Stimulated activated CD4-positive, alpha-beta T cell treated with anti-CD3 and anti-CD28 coated beads, Interleukin-12 subunit alpha, Interleukin-12 subunit beta, amount 100 ng/mL, for 4 hours (primary cell): ENCODE measurements at places on chromosomes 1 and 21.

- no peak for DNase-seq
Observed at GRCh38 chr1:53688381-53689102, 50.4 kb downstream of the GLIS1 start.

GRCh38 chr1:184970691-184971161, 3.6 kb downstream of the NIBAN1 start:
- DNase-seq: no peak

DNA sequence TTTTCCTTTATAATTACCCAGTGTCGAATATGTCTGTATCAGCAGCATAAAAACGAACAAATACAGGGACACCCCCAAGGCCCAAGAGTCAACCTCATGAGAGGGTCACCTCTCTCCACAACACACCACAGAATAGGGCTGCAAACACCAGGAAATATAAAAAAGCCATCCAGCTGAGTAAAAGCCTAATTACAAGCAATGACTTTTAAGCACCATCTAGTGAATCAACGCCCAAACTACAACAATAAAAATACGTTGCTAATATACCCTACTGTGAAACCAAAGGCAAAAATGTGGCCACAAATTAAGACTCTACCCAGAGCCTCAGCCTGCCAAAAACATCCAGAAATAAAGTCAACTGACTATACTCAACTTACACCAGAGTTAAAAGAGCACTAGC, 817.9 kb upstream of the NEGR1 start:
- no peak for DNase-seq

- no peak for DNase-seq
Observed at GRCh38 chr1:98947071-98947470, 57.6 kb downstream of the PLPPR5 start.

DNA sequence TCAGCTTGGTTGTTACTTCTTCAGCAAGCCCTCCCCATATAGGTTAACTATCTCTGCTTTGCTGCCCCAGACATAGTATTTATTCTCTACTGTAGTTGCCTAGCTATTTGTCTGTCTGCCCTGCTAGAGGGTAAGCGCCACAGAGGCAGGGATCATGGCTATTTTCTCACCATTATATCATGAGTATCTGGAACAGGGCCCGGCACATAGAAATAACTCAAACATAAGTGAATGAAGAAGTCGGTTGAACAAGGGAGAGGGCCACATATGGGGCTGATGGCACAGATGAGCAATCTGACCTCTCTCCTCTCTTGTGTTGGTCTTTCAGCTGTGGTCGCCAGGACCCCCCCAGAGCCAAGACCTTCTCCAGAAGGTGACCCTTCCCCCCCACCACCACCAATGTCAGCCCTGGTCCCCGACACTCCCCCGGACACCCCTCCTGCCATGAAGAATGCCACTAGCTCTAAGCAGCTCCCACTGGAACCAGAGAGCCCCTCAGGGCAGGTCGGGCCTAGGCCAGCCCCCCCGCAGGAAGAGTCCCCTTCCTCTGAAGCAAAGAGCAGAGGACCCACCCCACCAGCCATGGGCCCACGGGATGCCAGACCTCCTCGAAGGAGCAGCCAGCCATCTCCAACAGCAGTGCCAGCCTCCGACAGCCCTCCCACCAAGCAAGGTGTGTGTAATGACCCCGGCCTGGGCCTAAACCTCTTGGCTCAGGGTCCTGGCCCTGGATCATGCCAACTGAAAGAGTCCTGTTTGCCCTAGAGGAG, 14.9 kb downstream of the MAP7D1 start:
- no peak for DNase-seq

DNA sequence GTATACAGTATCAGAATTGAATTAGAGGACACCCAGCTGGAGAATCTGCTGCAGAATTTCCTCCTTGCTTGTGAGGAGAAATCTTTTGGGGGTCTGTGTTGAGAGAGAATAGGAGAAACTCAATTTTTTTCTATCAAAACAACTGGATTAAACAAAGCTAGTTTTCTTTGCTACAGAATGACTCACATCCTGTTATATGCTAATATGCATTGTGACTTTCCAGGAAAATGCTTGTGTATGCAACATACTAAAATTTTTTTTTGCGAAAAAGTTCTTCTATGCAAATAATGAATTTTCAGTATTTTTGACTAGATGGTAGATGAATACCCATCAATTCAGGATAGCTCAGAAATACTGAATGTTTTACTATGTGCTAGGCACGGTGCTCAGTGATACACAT, 2.2 kb downstream of the VAMP4 start:
- DNase-seq: no peak

DNA sequence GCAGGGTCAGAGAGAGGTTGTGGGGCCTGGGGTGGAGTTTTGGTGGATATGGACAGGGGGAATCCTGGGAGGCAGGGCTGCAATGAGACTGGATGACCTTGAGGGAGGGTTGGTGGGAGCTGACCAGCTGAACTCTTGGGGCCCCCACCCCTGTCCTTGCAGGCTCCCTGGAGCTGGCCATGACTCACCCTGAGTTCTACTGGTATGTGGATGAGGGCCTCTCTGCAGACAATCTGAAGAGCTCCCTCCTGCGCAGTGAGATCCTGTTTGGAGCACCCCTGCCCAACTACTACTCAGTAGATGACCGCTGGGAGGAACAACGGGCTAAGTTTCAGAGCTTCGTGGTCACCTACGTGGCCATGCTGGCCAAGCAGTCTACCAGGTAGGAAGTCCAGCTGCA, 23.6 kb downstream of the DISP3 start:
- DNase-seq: no peak

- no peak for DNase-seq
Observed at GRCh38 chr1:168386492-168386891, 105.8 kb downstream of the TBX19 start.

GRCh38 chr1:30324251-30325084, 398.9 kb downstream of the MATN1 start:
- DNase-seq: no peak

DNA sequence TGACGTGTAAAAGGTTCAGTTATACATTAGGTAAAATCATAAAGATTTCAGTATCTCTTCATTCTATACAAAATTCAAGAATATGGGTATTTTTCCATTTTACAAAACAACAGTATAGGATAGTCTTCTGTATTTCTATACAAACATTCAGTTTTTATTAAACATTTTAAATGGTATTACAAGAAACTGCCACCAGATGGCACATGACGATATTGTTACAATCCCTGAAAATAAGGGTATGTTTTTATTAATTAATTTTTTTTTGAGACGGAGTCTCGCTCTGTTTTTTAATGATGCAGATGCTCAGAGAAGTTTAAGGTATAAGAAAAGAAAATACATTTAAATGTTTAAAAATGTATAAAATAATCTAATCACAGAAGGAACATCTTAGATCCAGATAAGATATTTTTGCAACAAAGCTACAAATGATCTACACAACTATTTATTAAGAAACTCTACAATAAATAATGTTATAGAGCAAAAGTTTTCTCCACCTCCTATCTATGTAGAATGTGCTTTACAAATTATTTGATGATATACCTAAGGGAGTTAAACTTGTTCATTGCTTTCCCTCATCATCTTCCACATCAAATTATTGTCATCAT, 23.5 kb upstream of the RSBN1 start:
- no peak for DNase-seq

GRCh38 chr1:24503059-24503751, 569 bp downstream of the RCAN3 start:
- no peak for DNase-seq

DNA sequence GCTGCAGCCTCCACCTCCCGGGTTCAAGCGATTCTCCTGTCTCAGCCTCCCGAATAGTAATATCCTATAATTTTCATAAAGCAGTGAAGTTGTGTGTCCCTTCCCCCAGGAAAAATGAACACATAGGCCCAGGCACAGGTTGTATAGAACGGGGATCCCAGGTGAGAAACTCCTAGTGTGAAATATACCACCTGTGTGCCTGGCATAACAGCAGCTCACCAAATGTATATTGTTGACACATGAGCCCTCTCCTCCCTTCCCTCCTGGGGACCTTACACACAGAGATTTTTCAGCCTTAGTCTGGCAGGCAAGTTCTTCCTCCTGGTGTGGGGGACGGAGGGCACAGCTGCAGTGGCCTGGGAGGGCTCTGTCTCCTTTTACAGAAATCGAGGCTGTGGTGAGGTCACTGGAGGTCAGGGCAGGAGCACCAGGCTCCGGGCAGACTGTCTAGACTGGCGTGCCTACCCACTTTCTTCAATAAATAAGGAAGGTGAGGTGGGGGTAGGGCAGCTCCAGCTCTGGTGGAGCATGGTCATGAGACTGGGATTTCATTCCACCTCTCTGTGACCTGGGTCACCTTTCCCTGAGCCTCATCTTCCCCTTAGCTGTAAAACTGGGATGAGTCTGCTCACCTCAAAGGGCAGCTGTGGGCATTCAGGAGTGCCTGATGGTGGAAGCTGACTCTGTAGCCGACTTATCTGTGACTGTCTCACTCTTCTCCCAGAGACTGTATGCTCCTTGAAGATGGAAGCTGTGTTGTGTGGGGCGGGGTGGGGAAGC, 14.3 kb downstream of the RCC1 start:
- no peak for DNase-seq

DNA sequence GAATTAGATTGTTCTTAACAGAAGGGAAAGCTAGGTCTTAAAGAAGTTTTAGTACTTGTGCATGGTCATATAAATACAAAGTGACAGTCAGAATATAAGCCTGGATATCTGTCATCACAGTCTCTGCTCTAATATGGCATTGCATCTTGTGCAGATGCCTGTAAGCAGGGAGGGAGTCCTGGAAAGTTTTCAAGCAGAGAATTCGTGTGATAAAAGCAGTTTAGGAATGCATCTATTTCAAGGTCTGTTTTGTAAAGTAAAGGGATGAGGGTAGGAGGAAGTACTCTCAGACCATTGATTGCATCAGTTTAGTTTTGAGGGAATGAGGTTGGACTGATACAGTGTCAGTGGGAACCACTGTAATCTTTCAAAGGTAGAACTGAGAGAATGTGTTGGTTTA, 30.6 kb downstream of the IARS2 start:
- no peak for DNase-seq

GRCh38 chr1:173473599-173474011, 3.5 kb upstream of the PRDX6 start:
- DNase-seq: no peak

DNA sequence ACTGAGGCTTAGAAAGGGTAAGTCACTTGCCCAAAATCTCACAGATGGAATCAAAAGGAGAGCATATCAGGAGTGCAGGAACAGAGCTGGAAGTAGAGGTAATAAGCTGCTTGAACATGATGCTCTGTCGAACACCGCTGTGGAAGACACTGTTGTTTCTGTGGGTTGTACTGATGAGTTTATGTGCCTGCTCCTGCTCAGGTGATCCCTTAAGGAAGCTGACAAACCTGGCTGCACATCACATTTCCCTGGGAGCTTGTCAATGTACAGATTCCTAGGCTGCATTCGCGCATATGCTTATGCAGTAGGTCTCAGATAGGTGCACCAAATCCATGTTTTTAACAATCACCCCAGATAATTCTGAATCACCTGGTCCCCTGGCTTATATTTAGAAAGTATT, 79.7 kb downstream of the ZNF326 start:
- DNase-seq: no peak

DNA sequence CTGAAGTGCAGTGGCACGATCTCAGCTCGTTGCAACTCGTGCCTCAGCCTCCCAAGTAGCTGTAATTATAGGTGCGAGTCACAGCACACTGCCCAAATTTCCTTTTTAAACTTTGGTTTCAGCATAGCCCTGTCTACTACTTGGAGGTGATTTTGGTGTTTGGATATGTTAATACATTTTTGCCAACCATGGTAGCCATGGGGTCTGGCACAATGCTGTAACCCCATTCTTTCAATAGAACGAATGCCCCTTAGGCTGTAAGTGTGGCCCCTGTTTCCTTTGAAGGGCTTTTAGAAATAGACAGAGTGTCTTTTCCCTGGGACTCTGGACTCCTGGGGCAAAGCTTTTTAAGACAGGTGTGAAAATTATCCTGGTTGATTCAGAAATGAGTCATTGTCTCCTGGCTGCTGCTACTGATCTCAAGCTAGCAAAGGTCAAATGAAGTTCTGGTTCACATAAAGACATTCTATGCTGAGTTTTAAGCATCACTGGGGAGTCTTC, 141.1 kb upstream of the RUNX1 start:
- DNase-seq: no peak

DNA sequence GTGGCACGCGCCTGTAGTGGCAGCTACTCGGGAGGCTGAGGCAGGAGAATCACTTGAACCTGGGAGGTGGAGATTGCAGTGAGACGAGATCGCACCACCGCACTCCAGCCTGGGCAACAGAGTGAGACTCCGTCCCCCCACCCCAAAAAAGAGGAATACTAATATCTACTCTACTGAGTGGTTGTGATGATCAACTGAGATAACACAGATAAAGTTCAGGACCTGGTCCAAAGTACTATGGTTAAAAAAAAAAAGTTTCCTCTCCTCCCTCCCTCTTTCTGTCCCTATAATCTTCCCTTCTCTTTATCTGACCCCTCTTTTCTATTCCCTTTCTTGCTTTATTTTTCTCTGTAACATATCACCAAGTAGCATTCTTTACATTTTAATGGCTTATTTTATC, 4.0 kb upstream of the RORC start:
- no peak for DNase-seq

- DNase-seq: no peak
Observed at GRCh38 chr1:181637998-181638397, 154.7 kb downstream of the CACNA1E start.

GRCh38 chr1:17516303-17517214, 22.9 kb upstream of the ARHGEF10L start:
- DNase-seq: no peak

- DNase-seq: no peak
Observed at GRCh38 chr1:57082711-57083439, 117.1 kb upstream of the C8B start.

- DNase-seq: no peak
Observed at GRCh38 chr1:119631086-119631432, 17.0 kb downstream of the ZNF697 start.

- DNase-seq: no peak
Observed at GRCh38 chr1:32830092-32830852, 12.8 kb downstream of the S100PBP start.

DNA sequence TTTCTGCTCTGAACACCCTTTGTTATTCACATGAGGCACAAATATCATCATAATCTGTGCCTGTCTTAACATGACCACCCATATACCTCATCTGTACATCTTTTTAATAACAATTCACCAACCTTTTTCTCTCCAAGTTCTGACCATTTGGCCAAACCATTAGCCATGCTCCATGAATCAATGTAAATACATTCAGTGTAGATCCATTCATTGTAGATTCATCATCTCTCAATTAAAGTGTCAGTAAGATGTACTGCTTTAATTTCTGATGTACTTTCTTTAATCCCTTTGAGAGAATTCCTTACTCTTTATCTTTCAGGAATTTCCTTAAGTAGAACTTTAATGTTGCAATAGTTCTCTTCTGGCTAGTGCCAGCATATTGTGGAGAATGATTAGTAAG, 126.2 kb upstream of the LRRC7 start:
- DNase-seq: no peak

DNA sequence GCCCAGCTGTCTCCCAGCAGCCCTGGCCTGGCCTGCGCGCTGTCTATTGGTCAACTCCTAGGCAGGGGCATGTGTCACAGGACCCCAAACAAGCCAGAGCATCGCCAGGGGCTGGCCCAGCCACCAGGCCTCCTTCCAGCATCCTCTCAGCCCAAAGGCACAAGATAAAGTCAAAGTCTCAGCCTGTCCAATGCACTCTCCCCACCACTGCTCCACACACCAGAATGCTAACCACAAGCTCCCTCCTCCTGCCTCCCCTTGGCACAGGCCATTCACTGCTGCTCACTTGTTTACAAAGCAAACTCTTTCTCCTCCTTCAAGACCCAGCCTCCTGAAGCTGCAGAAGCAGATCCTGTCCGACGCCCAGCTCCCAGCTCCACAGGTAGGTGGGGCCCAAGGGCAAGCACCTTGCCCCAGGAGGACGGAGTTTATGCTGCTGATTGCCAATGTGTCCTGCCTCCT, 133.4 kb downstream of the DMRTB1 start:
- DNase-seq: no peak

- no peak for DNase-seq
Observed at GRCh38 chr1:59639266-59639665, 175.5 kb upstream of the HOOK1 start.
